ENCODE measurements at places on chromosomes 1 and 21. TPM values are rescaled to one million over a fixed set of nuclear protein-coding genes. Genes with fewer than 3 reads are reported as not detected.
A peak's percentile ranks its signal among the peaks of the same experiment; 100 is the strongest.

Gene S100A4
- total RNA-seq = 404 TPM

Gene MAP1LC3C
- total RNA-seq = 0.65 TPM

Gene OPRD1
- total RNA-seq = 0.10 TPM

Gene NUP210L
- 0.19 TPM for total RNA-seq

Gene BTBD8
- total RNA-seq = 2.3 TPM

Gene OPTC
- total RNA-seq = not detected

Gene REN
- not detected for total RNA-seq

Gene E2F2
- 4.3 TPM for total RNA-seq

Gene LCE1D
- total RNA-seq = not detected

Gene PTPN22
- total RNA-seq = not detected

DNA sequence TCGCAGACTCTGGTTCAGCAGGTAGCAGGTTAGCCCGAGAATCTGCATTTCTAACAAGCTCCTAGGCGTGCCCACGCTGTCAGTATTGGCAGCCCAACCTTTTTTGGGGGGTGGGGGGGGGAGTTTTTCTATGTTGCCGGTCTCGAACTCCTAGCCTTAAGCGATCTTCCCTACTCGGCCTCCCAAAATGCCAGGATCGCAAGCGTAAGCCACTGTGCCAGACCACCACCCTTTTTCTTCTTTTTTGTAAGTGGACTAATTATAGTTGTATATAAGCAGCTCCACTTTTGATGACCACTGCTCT is 480 bp upstream of the MIS18A start:
- DNase-seq = no peak

DNA sequence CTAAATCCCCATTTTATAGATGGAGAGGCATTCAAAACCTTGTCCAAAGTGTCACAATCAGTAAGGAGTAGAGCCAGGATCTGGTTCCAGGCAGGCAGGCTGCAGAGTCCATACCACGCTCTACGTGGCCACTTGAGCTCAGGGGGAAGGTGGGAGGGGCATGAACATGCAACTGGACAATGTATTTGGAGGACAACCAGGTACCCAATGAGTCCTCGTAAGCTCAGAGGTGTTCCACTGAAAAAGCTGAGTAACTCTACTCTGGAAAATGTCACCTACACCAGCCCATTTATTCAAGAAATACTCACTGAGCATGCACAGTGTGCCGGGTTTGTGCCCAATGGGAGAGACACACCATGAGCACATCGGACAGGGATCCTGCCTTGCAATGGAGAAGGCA is 11.2 kb upstream of the GUCA2B start:
- no peak for DNase-seq

- no peak for DNase-seq
These were observed 68.7 kb downstream of the KCNN3 start for GRCh38 chr1:154801234-154802011.

- no peak for DNase-seq
These were observed 138.5 kb upstream of the SGIP1 start for GRCh38 chr1:66395202-66396061.

- no peak for DNase-seq
These were observed 9.4 kb downstream of the SOD1 start for GRCh38 chr21:31668651-31669491.

DNA sequence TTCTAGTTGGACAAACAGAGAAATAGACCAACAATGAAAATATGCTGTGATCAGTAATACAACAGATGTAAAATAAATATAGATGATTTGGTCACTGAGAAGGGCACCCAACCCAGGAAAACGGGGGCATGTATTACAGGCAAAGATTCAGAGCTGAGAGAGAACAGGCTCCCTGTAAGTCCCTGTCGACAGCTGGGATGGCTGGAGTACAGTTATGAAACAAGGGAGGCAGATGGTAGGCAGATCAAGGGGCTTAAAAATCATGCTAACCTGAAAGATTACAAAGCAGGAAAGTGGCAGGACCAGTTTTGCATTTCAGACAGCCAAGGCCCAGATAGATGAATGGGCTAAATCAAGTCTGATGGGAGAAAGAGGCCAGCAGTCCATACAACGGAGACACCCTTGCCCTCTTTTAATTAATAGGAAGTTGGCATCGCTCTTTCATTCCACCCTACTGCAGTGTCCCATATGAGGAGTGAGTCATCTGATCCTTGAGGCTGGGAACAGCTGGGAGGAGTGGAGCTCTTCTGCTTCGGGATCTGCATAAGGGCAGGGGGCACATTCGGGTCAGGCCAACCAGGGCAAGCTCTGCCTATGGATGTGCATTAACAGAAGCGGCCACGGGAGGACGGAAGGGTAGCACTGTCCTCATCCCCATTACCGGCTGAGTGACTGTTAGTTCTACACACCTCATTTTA is 171.1 kb downstream of the DAB1 start:
- DNase-seq = no peak

GRCh38 chr1:193417945-193418744 is 231.7 kb upstream of the B3GALT2 start:
- DNase-seq = no peak

GRCh38 chr1:188386161-188386560 is 1557.4 kb downstream of the PLA2G4A start:
- DNase-seq = no peak

GRCh38 chr1:65425697-65426096 is 5.2 kb downstream of the LEPR start:
- DNase-seq = no peak

- no peak for DNase-seq
These were observed 26.9 kb upstream of the LBR start for GRCh38 chr1:225454733-225455132.

DNA sequence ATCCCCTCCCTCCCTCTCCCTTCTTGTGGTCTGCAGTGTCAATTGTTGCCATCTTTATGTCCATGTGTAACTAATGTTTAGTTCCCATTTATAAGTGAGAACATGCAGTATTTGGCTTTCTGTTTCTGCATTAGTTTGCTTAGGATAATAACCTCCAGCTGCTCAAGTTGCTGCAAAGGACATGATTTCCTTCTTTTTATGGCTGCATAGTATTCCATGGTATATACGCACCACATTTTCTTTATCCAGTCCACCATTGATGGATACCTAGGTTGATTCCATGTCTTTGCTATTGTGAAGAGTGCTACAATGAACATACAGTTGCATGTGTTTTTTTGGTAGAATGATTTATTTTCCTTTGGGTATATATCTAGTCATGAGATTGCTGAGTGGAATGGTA is 16.3 kb downstream of the CITED4 start:
- no peak for DNase-seq

DNA sequence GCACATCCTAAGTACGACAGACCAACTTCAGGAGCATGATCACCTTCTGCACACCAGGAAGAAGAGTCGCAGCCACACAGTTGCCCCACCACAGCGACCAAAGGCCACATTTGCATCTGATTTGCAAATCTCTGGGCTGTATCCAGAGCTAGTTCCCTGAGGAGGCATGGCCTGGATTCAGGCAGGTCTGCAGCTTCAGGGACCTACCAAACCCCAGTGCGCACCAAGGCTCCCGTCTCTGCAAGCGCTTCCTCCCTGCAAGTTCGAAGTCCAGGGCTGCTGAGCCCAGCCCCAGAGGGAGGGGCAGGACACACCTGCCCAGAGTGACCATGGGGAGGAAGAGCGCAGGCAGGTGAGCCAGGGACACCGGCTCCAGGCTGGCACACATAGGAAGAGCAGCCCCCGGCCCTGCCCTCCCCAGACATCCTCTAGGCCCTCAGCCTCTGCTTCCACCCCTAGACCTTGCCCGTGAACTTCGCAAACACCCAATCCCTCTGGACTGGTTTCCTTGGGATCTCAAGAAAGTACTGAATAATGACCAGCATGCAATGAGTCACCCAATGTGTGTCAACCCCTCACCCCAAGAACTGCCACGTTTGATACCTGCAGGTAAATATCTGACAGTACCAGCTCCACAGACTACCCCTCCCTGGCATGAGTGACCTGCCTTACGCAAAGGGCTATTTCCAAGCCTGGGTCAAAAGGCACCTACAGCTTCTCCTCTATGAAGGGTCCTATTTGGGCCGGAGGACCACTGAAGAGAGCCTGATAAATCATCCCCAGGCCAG is 36.8 kb downstream of the CASZ1 start:
- no peak for DNase-seq

- no peak for DNase-seq
These were observed 95.4 kb upstream of the USP24 start for GRCh38 chr1:55310505-55310971.

- no peak for DNase-seq
These were observed 111.9 kb downstream of the CACNA1E start for GRCh38 chr1:181595234-181595633.

- DNase-seq = no peak
These were observed 24.6 kb downstream of the DMAP1 start for GRCh38 chr1:44237721-44238457.

- DNase-seq = no peak
These were observed 61.7 kb downstream of the SLC45A1 start for GRCh38 chr1:8379513-8380186.

DNA sequence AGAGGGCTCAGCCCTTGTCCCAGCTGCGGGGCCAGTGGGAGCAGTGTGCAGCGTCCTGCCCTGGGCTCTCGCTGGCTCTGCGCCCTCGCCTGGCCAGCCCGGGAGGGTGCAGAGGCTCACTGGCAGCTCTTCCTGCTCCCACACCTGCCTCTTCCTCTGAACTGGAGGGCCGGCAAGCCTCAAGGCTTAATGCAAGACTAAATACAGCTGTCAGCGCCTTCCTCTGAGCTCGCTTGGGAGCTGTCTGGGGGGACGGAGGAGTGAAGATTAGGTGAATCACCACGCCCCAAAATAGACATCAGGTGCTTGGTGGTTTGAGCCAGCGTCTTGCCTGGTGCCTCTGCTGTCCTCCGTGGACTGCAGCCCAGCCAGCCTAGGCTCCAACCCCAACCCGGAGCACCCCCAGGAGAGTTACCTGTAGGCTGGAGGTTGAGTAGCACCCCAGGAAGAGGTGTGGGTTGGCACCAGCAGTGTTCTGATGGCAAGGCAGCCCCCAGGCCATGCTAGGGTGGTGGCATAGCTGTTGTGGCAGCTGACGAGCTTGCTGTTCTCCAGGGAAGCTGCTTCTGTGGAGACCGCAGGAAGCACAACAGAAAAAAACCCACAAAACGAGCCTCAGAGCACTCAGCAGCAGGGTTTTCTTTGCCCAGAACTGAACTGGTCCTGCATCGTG is 36.9 kb downstream of the UMODL1 start:
- DNase-seq = peak; percentile 91

- no peak for DNase-seq
These were observed 12.9 kb downstream of the OR2T6 start for GRCh38 chr1:248388426-248388825.

DNA sequence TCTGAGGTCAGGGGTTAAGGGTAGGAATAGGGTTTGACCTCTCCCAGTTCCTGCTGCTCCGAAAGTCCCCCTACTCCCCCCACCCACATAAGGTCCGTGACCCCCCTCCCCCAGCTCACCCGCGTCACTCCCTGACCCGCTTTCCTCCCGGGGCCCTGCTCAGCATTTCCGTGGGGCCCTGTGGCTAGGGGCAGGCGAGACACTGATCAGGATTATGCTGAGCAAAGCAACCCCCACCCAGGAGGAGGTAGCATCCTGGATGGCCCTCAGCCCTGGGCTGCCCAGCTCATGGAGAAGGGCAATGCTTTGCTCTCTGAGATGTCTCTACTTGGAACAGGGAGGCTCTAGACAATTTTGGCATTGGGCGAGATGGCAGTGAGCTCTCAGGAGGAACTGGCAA is 3.7 kb downstream of the RORC start:
- no peak for DNase-seq
